Large intestine (tissue), 12 donors: ENCODE measurements at places on chromosomes 16 and 17.

DNA sequence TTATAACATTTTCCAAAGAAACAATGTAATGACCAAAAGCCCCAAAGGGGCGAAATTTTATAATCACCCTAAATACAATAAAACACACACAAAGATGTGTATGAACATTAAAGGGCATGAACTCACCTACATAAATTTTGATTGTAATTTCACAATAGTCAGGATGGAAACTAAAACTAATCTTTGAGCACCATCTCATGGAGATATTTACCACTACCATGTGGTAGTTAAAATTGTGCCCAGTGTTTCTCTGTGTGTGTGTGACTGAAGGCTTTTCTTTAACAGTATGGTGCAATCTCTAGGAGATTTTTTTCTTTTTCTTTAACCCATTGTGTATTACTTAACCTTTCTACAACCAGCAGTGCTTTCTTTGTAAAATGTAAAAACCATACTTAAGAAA, 19.7 kb upstream of the MEIOC start:
- no peaks in the 10 kb centered on the region for H3K4me1 ChIP-seq
- no peaks in the 10 kb centered on the region for H3K36me3 ChIP-seq
- no peak overlapping the region for H3K4me3 ChIP-seq
- H3K27ac ChIP-seq: no peak overlapping the region
- no peak for DNase-seq

GRCh38 chr17:48024149-48025039, 13.2 kb downstream of the COPZ2 start:
- H3K27me3 ChIP-seq: peaks cover 41% of the 10 kb centered on the region
- peaks cover 31% of the 10 kb centered on the region for H3K4me1 ChIP-seq
- DNase-seq: no peak
- H3K27ac ChIP-seq: peak overlapping the region; percentile 40

DNA sequence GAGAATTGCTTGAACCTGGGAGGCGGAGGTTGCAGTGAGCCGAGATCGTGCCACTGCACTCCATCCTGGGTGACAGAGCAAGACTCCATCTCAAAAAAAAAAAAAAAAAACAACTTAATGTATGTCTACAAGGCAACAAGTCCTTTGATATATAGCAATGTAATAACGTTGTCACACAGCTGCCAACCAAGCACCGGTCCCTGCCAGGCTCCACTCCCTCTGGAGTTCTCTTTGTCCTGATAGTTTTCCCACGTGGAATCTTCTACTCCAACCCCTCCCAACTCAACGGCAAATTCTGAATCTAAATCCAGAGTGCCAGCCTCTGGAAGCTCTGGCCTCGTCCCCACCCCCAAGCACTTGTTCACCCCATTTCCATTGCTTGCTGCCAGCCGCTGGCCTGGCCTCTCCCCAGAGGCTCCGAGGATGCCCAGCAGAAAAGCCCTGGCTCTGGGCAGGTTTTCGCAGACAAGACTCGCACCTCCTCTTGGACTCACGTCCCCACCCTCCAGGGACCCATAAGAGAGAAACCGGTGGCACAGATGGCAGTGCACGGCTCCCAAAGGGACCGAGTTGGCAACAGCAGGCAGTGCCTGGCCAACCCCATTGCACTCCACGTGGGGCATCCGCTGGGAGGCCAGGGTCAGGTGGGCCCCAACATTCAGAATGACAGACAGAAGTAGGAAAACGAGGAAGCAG, 15.9 kb upstream of the CBX2 start:
- no peak for DNase-seq
- H3K27ac ChIP-seq: no peak overlapping the region
- no peaks in the 10 kb centered on the region for H3K36me3 ChIP-seq
- H3K27me3 ChIP-seq: no peaks in the 10 kb centered on the region

DNA sequence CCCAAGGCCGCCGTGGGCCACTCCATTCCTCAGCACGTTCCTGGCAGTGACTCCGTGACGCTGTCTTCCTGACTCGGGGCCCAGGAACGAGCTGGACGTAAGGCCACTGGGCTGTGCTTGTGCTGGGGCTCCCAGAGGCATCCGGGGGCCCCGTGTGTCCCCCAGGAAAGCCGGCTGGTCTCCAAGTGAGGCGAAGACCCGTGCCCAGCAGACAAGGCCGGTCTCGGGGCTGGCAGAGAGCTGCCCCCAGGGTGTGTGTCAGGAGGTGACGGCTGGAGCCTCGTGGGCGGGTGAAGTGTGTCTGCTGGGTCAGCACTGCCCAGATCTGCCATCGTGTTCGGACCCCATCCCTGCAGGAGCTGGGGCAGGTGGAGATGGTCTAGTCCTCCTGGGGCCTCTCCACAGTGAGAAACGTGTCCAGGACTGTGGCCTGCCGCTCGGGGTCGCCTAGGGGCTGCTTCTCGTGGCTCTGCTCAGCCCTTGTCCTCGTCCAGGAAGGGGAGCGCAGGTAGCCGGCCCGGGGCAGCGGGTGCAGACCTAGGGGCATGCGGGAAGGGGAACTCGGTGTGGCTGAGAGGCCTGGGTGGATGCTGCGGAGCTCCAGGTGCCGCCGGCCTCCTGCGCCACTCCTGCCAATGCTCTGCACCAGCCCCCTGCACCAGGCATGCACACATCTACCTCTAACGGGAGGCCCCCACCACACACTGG, 13.1 kb downstream of the DBNDD1 start:
- H3K27ac ChIP-seq: no peak overlapping the region
- no peaks in the 10 kb centered on the region for H3K4me1 ChIP-seq
- no peak for DNase-seq
- no peaks in the 10 kb centered on the region for H3K27me3 ChIP-seq
- no peaks in the 10 kb centered on the region for H3K36me3 ChIP-seq

- no peak for DNase-seq
- H3K27me3 ChIP-seq: no peaks in the 10 kb centered on the region
- H3K27ac ChIP-seq: no peak overlapping the region
- no peak overlapping the region for H3K4me3 ChIP-seq
- H3K36me3 ChIP-seq: no peaks in the 10 kb centered on the region
Observed at GRCh38 chr16:19994466-19995170, 79.1 kb downstream of the GPR139 start.

DNA sequence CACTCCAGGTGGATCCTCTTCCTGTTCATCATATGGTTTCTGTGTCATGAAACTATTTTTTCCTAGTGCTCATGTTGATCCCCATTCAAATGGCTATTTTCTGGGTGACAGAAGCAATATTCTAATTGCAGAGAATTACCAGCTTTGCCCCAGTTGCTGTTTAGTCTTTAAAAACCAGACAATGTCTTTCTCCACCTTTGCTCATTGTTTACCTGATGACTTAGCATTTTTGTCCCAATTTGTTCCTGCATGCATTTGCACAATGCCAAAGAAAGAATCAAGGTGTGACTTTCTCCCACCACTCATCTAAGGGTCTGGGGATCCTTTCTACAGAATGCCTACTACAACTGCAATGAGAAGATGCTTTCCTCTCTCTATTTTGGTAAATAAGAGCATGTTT, 439.9 kb upstream of the MAF start:
- DNase-seq: no peak
- H3K4me3 ChIP-seq: no peak overlapping the region
- no peaks in the 10 kb centered on the region for H3K36me3 ChIP-seq
- no peaks in the 10 kb centered on the region for H3K27me3 ChIP-seq
- H3K4me1 ChIP-seq: no peaks in the 10 kb centered on the region

DNA sequence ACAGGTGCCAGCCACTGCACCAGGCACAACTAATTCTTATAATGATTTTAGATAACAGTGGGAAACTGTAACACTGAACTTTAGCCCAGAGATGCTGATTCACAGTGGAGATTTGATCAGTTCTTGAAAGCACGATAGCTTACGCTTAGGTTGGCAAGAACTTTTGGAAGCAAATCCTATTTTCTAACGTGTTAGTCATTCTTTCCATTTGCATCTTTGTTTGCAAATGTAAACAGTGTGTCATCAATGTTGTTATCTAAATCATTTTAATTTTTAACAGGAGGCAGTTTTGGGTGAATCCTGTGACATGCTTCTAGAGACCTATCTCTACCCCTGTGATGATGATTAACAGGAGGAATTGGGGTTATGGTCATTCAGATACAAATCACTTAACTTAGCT, 35.7 kb upstream of the GNA13 start:
- H3K4me3 ChIP-seq: no peak overlapping the region
- no peaks in the 10 kb centered on the region for H3K36me3 ChIP-seq
- H3K27ac ChIP-seq: no peak overlapping the region
- DNase-seq: no peak
- no peaks in the 10 kb centered on the region for H3K27me3 ChIP-seq
- H3K4me1 ChIP-seq: peaks cover 6% of the 10 kb centered on the region

DNA sequence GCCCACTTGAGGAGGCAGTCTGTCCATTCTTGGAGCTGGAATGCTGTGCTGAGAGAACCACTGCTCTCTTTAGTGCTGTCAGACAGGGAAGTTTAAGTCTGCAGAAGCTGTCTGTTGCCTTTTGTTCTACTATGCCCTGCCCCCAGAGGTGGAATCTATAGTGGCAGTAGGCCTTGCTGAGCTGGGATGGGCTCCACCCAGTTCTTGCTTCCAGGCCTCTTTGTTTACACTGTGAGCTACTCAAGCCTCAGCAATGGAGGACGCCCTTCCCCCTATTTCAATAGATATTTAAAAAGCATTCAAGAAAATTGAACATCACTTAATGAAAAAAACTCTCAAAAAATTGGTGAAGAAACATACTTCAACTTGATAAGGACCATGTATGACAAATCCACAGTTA, 313.5 kb downstream of the PHKB start:
- no peak overlapping the region for H3K4me3 ChIP-seq
- no peak for DNase-seq
- no peaks in the 10 kb centered on the region for H3K36me3 ChIP-seq
- H3K27ac ChIP-seq: no peak overlapping the region
- no peaks in the 10 kb centered on the region for H3K27me3 ChIP-seq
- no peaks in the 10 kb centered on the region for H3K4me1 ChIP-seq

DNA sequence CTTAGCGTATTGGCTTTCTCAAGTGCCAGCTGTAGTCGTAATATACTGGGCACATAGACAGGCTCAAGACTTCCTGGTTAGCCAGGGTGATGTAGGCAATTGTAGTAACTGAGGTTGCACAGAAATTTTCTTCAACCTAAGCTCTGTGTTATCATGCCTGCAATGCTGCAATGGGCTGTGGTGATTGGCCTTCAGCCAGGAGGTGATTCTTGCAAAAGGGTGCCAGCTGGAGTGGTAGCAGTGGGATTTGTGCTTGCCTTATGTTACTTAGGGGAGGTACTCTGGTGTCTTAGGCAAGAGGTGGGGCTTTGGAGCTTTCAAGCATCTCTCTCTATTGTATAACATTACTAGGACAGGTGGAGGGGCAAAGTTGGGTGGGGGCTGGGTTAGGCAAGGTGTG, 495.1 kb downstream of the CDH11 start:
- H3K27ac ChIP-seq: no peak overlapping the region
- H3K27me3 ChIP-seq: no peaks in the 10 kb centered on the region
- no peaks in the 10 kb centered on the region for H3K36me3 ChIP-seq
- no peaks in the 10 kb centered on the region for H3K4me1 ChIP-seq

GRCh38 chr16:31127182-31127581, 8.3 kb downstream of the PRSS8 start:
- no peak overlapping the region for H3K27ac ChIP-seq
- peaks cover 49% of the 10 kb centered on the region for H3K4me1 ChIP-seq
- H3K36me3 ChIP-seq: peaks cover 66% of the 10 kb centered on the region
- no peak overlapping the region for H3K4me3 ChIP-seq
- H3K27me3 ChIP-seq: no peaks in the 10 kb centered on the region

DNA sequence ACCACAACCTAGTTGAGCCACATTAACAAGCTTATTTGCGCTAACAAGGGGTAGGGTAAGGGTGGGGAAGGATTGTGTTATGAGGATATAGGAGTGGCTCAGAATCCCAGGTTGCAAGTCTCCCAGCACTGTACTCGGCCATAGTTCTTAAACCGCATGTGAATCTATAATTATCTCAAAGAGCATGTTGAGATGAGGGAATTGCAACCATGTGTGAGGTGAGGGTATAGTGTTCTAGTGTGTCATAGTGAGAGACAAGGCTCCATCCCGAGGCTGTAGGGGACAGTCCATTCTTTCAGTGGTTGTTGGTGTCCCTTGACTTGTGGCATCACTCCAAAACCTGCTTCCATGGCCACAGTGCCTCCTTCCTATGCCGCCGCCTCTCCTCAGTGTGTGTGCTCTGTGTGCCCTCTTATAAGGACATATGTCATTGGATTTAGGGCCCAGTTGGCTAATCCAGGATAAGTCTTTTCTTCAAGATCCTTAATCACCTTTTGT, 22.7 kb upstream of the ATP5MC1 start:
- H3K36me3 ChIP-seq: peaks cover under 1% of the 10 kb centered on the region
- H3K27ac ChIP-seq: peak overlapping the region; percentile 81

DNA sequence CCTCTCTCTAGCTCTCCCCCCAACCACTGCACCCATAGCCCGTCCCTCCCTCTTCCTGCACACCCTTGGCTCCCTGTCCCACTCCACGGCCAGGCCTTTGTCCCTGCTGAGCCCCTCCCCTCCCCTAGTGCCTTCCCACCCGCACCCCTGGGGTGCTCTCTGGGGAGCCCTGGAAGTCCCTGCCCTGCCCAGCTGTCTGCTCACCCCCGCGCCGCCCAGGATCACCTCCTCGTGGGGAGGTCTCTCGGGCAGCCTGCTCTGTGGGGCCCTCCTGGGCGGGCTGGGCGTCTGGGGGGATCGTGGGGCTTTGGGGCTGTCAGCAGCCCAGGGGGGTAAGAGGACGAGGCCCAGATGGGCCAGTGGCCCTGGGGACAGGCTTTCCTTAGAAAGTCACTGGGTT, 18.1 kb downstream of the CACNA1H start:
- DNase-seq: no peak
- H3K36me3 ChIP-seq: no peaks in the 10 kb centered on the region
- H3K27ac ChIP-seq: no peak overlapping the region
- no peak overlapping the region for H3K4me3 ChIP-seq
- peaks cover 8% of the 10 kb centered on the region for H3K4me1 ChIP-seq
- H3K27me3 ChIP-seq: no peaks in the 10 kb centered on the region

DNA sequence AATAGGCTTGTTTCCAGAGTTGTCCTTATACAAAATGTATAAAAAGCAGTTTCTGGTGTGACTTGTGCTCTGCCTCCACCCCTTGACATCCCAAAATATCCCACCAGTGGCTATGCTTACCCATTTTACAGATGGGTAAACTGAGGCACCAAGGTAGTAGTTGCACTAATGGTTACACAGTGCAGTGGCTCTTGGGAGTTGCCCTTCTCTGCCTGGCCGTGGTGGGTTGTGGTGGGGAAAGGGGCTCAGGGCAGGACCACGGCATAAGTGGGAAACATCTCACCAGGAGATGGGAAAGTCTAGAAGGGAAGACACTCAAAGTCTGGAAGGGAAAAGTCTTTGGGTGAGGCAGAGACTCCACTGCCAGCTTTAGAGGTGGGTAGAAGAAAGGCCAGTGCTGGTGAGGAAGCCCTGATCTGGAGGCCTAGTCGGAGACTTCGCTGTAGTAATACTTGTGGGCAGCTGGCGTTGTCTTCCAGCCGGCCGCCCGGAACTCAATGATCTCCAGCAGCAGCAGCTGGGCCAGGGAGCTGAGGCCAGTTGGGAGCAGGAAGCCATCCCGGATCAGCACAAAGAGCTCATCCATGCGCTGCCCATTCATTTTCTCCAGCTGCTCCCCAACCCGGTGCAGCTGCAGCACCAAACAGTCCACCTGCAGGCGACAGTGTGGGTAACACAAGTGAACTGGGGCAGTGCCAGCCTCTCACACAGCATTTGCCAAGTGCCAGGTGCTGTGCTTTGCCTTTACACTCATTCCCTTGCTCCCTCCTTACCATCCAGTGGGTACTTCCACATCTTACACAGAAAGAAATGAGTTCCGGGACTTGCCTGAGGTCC, 4.5 kb downstream of the MIF4GD start:
- H3K4me3 ChIP-seq: no peak overlapping the region
- peaks cover 32% of the 10 kb centered on the region for H3K4me1 ChIP-seq
- no peaks in the 10 kb centered on the region for H3K27me3 ChIP-seq
- peaks cover 32% of the 10 kb centered on the region for H3K36me3 ChIP-seq
- DNase-seq: no peak

GRCh38 chr16:84307209-84307954, 12.7 kb downstream of the WFDC1 start:
- H3K4me3 ChIP-seq: no peak overlapping the region
- DNase-seq: no peak
- no peaks in the 10 kb centered on the region for H3K36me3 ChIP-seq
- H3K4me1 ChIP-seq: no peaks in the 10 kb centered on the region
